ENCODE measurements at places on chromosomes 5 and 9.

DNA sequence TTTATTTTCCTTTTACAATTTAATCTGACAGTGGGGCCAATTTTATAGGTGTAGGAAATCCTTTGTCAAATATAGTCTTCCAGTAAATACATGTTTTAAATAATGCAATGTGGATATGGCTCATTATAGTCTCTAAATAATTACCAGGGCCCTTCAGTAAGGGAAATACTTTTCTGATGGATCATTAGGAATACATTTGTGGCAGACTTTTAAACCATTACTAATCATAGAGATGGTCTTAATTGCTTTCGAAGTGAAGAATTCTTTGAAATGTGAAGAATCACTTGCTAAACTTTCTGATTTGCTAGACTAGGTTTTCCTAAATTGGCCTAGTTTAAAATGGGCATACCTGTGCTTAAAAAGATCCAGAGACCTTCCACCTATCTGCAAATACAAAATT is 105.6 kb upstream of the ELL2 start:
- no peak for DNase-seq

DNA sequence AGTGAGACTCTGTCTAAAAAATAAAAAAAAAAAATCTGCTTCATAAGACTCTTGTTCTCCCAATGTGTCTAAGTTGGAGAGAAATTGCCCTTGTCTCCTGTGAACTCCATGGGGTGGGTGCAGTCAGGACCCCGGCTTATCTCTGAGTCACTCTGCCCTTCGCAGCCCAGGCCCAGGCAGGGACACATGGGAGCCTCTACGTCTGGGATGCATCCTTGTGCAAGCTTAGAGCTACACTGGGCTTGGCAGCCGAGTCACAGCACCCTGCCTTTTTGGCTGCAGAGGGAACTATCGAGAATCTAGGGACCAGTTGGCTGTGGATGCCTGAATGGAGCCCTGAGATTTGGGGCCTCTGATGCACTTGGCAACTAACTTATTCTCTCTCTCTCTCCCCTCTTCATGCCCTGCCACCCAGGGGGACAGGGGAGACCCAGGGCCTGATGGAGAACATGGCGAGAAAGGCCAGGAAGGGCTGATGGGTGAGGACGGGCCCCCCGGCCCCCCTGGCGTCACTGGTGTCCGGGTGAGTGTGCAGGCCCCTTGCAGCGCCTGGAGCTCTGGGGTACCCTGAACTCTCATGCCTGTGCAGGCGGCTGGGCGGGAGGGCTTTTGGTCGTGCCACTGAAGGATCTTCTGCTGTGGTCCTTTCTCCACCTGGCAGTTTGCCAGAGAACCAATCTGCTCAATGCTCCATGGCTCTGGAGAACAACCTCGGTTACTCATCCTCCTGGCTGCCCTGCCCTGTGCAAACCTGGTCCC is 47.5 kb upstream of the ORM1 start:
- no peak for DNase-seq

DNA sequence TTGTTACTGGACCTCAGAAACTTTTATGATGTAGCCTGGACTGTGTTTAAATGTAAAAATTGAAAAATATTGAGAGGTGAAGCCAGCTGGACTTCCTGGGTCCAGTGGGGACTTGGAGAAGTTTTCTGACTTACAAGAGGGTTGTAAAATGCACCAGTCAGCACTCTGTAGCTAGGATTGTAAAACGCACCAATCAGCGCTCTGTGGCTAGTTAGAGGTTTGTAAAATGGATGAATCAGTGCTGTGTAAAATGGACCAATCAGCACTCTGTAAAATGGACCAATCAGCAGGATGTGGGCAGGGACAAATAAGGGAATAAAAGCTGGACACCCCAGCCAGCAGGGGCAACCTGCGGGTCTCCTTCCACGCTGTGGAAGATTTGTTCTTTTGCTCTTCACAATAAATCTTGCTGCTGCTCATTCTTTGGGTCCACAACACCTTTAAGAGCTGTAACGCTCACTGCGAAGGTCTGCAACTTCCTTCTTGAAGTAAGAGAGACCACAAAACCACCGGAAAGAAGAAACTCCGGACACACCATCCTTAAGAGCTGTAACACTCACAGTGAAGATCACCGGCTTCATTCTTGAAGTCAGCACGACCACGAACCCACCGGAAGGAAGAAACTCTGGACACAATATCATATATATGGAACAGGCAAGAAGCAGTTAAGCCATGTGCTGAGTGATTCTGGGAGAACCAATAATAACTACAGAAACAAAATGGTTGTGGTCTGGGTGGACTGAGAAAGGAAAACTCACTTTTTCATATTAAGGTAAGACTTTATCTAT is 201.3 kb downstream of the GABRG2 start:
- DNase-seq, result no peak

- no peak for DNase-seq
Measured at GRCh38 chr9:86238861-86239770, 20.3 kb downstream of the C9orf153 start.

DNA sequence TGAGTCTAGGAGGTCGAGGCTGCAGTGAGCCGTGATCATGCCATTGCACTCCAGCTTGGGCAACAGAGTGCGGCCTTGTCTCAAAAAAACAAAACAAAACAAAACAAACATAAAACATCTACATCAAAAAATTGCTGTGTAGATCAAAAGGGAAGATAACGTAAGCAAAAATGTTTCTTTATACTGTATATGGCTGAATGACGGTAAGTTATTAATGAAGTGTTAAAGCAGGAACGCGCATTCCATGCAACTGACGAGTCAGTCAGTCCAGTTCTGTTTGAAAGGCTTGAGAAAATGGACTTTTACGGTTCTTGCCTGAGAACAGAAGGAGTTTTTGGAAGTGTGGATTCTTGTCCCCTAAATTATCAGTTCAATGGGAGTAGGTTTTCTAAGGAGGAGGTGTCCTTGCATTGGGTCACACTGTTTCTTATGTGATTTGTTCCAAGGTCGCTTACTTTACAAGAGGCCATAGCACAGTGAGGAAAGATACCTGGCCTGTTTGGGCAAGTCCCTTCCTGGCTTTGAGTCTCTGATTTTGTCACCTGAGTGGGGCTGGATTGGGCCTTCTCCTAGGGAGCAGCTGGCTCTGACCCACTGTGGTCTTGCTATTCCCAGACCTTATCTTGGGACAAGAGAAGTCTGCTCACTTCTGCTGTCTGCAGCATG is 6.6 kb upstream of the PTGS1 start:
- DNase-seq, result no peak

GRCh38 chr5:56050551-56051255 is 55.9 kb upstream of the IL6ST start:
- no peak for DNase-seq

GRCh38 chr5:171642894-171643293 is 142.7 kb upstream of the SMIM23 start:
- DNase-seq, result no peak

All from stimulated activated CD8-positive, alpha-beta memory T cell treated with anti-CD3 and anti-CD28 coated beads, Interleukin-7, amount 100 ng/mL, for 1 hour (primary cell).